MV-4-11 (cell line): ENCODE measurements at places on chromosomes 11 and 22.
A peak's percentile ranks its signal among the peaks of the same experiment; 100 is the strongest.

- DNase-seq, result no peak
These were observed 802 bp downstream of the SYT13 start for GRCh38 chr11:45285250-45285828.

- no peak for DNase-seq
These were observed 311.0 kb downstream of the BUD13 start for GRCh38 chr11:116461789-116462188.

DNA sequence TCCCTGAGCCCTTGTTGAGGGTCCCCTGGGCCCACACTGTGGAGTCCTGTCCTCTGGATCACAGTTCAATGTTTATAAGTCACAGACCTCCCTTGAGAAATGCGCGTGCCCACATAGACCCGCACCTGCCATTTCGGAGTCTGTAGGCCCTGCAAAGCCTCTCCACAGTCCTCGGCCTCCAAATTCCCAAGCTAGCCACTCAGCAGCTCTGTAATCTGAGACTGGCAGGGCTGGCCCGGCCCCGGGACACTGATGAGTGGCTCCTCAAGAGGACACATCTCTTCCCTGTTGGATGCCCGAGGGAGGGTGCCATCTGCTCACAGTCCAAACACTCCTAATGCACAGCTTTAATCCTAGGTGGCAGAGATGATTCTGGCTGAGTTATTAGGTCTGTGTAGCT is 39.1 kb downstream of the B3GAT1 start:
- no peak for DNase-seq

GRCh38 chr11:106186630-106187029 is 109.2 kb downstream of the AASDHPPT start:
- DNase-seq, result no peak

- no peak for DNase-seq
These were observed at the start of gene MMP1 for GRCh38 chr11:102798012-102798746. Gene MMP1 (minus strand): TSS chr11:102798160. CDS start chr11:102798092, 68 bp downstream.

GRCh38 chr11:114713756-114714155 is 35.4 kb downstream of the NXPE2 start:
- no peak for DNase-seq

- DNase-seq, result no peak
These were observed 28.8 kb downstream of the NRXN2 start for GRCh38 chr11:64694026-64694755.

GRCh38 chr11:16958833-16959232 is 55.4 kb downstream of the PLEKHA7 start:
- no peak for DNase-seq

DNA sequence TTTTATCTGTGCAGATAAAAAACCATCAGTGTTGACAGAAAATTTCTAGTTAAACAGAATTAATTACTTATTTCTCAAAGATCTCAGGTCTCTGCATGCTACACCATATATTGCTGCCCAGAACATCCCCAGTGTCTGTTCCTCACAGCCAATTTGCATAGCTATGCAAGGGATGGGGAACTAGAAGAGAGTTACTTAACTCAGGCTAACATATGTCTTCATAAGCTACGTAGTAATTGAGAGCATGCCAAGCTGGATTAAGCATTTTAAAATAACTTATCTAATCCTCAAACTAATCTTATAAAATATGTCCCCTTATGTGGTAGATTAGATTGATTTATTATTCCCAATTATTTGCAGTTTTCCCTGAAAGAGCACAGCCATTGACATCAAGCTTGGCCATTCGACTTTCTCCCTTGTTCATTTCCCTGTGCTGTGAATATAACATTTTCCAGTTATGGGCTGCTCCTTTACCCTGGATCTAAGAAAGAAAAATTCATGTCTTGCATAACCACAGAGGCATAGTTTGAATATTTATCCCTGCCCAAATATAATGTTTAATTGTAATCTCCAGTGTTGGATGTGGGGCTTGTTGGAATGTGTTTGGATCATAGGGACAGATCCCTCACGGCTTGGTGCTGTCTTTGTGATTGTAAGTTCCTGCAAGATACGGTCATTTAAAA is 69.1 kb downstream of the C11orf87 start:
- peak; percentile 67 for DNase-seq

DNA sequence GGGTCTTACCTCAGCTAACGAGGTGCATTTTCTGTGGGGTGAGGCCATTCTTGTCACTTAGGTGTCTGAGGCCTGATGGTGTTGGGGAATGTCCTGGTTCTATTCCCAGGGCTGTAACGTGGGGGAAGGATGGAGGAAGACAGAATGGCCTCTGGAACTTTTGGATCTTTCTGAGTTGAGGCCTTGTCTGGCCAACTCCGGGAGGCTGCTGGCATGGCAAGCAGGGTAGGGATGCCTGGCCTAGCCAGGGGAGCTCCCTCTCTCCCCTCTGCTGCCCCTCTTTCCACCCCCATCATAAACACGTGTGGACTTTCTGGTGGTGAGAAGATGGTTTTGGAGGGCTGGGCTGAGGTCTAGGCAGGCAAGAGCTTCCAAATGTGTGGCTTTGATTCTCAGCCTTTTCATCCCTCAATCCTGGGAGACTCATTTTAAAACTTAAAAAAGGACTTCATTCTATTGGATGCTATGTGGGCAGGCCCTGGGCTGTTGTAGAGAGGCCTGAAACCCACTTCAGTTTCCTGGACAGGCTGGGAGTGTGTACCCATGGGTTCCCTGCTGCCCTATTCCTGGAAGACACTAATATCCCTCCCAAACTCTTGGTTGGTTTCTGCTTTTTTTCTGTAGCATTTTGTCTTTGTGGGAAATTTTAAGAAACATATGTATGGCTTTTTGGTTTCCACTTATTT is 30.9 kb downstream of the ZBTB16 start:
- DNase-seq, result no peak

GRCh38 chr11:107973641-107974040 is 35.1 kb upstream of the CUL5 start:
- no peak for DNase-seq

DNA sequence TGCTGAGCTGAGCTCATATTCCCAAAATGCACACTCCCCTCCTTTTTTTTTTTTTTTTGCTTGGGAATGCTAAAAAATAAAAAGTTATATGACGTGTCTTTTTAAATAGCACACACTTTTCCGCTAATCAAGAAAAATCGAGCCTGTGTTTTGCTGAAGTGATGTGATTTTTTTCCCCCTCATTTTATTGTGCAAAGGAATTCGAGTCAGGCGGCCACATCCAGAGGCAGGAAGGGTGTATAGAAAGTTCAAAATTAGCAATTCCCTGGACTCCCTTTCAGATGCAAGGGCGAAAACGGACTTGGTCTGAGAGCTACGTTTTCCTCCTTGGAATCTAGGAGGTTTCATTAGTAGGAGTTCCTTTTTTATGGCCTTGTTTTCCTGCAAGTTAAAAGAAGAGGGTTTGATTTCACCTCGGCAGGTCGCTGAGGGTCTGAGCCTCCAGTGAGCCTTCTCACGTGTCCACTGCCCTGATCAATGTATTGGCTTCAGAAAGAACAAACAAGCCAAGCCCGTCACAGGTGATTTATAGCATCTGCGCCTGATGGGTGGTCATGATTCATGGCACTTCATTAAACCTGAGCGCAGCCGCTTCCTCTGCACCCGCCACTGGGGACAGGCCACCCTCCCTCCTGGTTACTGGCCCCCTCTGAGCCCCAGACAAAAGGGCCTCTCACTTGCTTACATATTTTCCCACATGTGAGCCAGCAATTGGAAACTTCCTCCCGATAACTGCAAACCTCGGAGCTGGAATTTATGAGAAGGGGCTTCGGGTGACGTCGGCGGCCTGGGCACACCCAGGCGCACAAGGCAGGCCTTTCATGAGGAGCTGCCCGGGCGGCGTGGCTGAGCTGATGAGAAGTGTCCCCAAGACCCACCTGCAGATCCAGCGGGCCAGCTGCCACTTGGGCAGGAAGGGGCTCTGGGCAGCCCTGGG is 64.4 kb upstream of the LINC01488 start:
- DNase-seq, result no peak

- DNase-seq, result no peak
These were observed 11.3 kb upstream of the TH start for GRCh38 chr11:2182692-2183474.
